ENCODE measurements at places on chromosomes 16 and 17.

GRCh38 chr16:65373097-65373496, 251.2 kb upstream of the CDH11 start:
- DNase-seq = no peak

GRCh38 chr16:81842564-81843242, 63.6 kb downstream of the PLCG2 start:
- no peak for DNase-seq

DNA sequence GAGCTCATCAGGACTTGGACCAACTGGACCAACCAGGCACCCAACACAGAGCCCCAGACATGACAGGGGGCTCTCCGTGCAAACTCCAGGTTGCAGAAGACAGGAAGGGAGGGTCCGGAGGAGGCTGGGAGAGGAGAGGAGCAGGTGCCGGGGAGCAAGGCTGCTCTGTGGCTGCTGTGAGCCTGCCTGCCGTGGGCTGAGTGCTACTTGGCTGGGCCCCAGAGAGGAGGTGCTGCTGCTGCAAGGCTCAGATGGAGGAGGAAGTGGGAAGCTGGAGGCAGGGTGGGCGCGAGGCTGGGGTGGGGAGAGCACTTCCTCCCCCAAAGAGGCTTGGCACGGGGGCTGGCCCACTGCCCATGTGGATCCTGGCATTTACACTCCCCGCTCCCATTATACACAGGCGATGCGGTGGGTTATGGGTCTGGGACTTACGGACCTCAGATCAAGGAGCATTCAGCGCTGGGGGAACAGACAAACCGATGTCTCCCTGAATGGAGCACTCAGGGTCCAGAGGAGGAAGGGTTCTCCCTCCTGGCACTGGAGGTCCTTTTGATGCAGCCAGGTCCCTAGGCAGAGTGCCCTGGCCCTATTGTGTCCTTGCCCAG, 15.9 kb downstream of the EPOP start:
- no peak for DNase-seq

- DNase-seq = no peak
Measured at GRCh38 chr17:17569691-17570090, 21.8 kb downstream of the PEMT start.

- DNase-seq = no peak
Measured at GRCh38 chr17:47816111-47816735, 5.4 kb downstream of the OSBPL7 start.

GRCh38 chr16:16052916-16053315, 103.5 kb downstream of the ABCC1 start:
- DNase-seq = no peak

DNA sequence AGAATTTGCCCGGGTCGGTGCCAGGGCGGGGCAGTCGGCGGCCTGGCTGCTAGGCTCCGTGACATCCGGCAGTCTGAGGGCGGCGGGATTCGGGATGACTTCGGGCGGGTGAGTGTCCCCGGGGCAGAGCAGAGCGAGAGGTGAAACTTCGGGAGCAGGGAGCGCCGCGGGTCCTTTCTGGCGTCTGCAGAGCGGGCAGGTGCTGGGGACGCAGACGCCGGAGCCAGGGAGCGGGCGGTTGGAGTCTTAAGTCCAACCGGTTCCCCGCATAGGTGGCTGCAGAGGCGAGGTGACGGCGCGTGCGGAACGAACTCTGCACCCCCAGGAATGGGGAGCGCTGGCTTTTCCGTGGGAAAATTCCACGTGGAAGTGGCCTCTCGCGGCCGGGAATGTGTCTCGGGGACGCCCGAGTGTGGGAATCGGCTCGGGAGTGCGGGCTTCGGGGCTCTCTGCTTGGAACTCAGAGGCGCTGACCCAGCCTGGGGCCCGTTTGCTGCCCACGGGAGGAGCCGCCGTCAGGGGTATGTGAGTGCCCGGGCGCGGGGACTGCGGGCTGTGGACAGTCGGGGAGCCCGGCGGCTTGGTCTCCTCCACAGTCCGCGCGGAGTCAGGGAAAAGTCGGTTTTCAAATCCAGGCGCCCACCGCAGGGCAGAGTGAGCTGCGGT, at the start of gene B4GALNT2:
Gene B4GALNT2 (plus strand): TSS at position 71 of the 666 bp plus-strand sequence. CDS start 24 bp downstream, at position 95.
- DNase-seq = peak; percentile 73

DNA sequence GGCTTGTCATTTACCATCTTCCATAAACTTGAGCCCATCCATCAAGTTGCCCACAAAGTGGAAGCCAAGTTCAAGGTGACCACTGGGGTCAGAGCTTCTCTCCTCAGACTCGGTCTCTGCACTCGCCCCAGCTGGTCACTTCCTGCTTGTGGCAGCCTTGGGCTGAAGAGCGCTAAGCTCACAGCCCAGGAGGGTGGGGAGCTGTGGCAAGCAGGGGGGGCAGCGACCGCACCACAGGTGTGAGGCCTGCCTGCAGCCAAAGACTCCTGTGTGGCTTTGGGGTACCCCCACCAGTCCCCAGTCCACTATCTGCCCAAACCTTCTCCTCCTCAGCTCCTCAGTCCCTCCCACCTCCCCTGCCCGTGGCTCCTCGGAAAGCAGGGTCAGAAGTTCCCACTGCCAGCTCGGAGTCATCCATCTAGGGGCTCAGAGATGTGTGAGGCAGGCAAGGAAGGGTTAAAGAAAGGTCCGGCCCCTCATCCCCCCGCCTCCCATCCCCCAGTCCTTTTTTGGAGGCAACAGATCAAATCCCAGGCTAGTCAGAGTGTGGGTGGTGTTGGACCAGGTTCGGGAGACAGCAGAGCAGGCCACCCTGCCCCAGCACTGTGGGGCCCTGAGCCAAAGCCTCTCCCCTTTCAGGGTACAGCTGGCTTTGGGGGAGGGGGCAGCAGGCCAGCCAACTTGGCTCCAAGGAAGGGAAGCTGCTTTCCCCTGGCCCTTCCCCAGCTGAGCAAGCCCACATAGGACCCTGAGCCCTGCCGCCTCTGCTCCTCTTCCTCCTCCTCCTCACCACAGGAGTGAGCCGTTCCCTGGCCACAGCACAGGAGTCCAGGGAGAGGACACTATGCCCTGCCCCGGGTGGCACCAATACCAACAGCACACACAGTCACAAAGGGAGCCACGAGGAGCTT, 3.2 kb downstream of the CSF3 start:
- DNase-seq = peak; percentile 76

GRCh38 chr16:60206516-60206915, 1472.4 kb upstream of the GOT2 start:
- no peak for DNase-seq

DNA sequence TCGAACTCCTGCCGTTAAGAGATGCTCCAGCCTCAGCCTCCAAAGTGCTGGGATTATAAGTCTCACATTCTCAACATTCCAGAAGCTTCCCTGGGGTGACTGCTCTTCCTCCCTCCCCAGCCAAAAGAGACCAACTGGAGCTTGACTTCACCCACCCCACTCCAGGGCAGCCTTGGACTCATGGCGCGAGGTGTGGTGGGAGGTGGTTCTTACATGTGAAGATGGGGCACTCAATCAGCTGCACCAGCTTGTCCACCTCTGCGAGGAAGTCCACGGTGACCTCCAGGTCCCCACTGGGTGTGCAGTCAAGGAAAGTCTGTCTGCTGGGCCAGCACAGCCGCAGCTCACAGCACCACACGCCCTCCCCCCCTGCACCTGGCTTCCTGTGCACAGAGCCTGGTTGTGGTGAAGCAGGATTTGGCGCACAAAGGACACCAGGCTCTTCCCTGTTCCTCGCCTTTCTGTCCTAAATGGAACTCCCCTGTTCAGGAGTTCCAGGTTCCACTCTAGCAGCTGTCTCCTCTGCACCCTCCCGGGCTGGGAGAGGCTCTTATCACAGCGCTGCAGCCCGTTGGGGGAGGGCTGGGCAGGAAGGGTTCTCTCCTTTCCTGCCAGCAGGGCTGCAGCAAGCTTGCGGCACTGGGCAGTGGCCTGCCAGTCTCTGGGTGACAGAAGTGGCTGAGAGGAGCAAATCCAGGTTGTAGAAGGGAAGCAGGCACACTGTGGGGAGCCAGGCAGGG, 9.6 kb upstream of the MTSS2 start:
- no peak for DNase-seq

GRCh38 chr16:86990451-86990850, 326.7 kb downstream of the C16orf95 start:
- no peak for DNase-seq

DNA sequence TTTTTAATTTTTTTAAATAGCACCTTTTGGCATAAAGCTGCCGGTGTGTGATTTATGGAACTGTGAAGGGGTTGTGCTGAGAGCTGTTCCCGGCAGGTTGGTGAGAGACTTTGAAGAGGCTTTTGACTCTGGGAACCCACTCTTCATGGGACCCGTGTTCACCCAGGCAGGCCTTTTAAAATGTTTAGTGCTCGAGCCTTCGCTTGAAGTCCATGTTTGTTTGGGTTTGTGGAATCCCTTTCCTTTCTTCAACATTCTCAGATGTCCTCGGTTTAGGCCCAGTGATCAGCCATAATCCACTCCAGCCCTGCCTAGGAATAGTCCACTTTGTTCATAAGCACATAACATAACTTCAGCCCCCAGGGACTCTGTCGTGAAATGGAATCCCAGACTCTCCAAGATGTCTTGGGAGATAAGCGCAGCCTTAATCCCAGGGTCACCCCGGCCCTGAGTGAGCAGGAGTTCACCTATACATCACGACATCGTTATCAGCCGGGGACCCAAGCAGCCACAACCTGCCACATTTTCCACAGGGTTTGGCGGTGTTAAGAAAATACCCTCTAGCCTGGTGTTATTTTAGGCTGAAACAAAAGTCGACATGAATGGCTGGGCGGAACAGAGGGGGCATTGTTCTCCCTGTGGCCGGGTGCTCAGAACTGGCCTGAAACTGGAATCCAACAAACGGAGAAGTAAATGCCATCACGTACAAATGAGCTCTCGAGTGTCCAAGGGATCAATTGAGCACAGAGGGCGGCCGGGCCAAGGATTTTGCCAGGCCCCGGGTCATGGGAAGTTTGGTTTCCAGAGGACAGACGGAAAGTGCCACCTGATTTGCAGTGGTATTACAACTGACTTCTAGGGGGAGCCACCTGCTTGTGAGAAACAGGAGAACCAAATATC, 145.7 kb upstream of the IRX3 start:
- no peak for DNase-seq

DNA sequence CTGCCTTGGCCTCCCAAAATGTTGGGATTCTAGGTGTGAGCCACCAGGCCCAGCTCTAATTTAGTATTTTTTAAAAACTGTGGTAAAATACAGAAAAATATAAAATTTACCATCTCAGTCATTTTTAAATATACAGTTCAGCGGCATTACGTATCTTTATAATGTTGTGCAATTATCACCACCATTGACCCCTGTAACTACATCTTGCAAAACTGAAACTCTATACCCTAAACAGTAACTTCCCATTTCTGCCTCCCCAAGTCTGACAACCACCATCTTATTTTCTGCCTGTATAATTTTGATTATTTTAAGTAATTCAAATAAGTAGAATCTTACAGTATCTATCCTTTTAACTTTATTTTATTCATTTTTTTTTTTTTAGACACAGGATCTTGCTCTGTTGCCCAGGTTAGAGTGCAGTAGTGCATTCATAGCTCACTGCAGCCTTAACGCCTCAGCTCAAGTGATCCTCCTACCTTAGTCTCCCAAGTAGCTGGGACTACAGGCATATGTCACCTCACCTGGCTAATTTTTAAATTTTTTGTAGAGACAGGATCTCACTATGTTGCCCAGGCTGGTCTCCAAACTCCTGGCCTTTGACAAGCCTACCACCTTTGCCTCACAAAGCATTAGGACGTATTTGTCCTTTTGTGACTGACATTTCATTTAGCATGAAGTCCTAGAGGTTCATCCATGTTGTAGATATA, 10.9 kb upstream of the GGA2 start:
- DNase-seq = no peak

GRCh38 chr16:23394141-23394831, 58.7 kb downstream of the COG7 start:
- DNase-seq = no peak

- no peak for DNase-seq
Measured at GRCh38 chr17:80987941-80988461, 3.6 kb upstream of the CHMP6 start.

- DNase-seq = no peak
Measured at GRCh38 chr16:11521055-11521454, 65.7 kb downstream of the LITAF start.

- DNase-seq = no peak
Measured at GRCh38 chr16:61617219-61617783, 418.9 kb downstream of the CDH8 start.

Measured in ecto neural progenitor cell (in vitro differentiated cells).